Activated CD8-positive, alpha-beta T cell treated with anti-CD3 and anti-CD28 coated beads, Interleukin-2, amount 10 ng/mL, durations not matched to agents 7 days and 5 days (primary cell): ENCODE measurements at places on chromosomes 16 and 17. TPM values are rescaled to one million over a fixed set of nuclear protein-coding genes. Genes with fewer than 3 reads are reported as not detected.

CMTM2 gene
- 0.82 TPM for total RNA-seq

JPT2 gene
- total RNA-seq = 61.7 TPM

GRCh38 chr17:52823155-52823554, 664.6 kb upstream of the CA10 start:
- no peaks in the 10 kb centered on the region for H3K27me3 ChIP-seq
- no peaks in the 10 kb centered on the region for H3K4me1 ChIP-seq
- H3K27ac ChIP-seq = no peak overlapping the region
- no peaks in the 10 kb centered on the region for H3K36me3 ChIP-seq

DNA sequence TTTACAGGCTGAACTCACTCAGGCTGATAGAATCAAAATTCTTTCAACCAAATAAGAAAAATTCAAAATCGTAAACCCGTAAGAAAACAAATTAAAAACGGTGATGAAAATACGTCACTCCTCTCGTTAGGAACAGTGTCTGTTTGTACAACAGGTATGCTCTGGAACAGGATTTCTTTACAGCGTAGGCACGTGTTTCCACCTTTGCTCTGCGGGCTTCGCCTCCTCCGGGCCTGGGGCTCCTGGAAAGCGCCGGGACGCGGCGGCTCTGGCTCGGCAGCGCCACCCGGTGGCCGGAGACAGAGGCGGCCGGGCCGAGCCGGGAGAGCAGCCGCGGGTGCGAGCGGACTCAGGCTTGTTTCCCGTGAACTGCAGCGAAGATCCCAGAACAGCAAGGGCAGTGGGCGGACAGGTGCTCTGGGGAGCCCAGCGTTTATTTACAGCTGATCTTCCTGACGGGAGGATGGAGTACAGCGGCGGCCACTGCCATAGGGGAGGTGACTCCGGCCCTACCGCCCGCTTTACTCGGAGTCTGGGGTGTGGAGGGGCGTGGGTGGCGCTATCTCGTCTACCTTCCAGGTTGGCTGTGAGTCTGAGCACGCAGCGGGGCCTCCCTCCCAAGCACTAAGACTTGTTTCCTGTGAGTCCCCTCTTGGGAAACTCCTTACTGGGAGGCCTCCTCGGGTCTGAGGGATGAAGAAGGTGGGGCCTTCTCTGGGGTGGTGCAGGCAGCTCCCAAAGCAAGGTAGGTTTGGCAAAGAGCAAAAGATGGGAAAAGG, 40.5 kb upstream of the ATP2A3 start:
- H3K27me3 ChIP-seq = peaks cover 2% of the 10 kb centered on the region
- no peak overlapping the region for H3K4me3 ChIP-seq
- H3K4me1 ChIP-seq = peaks cover 3% of the 10 kb centered on the region
- H3K36me3 ChIP-seq = peaks cover 27% of the 10 kb centered on the region

ATP6V0A1 gene
- total RNA-seq = 2.1 TPM

GRCh38 chr17:44782326-44782850, 23.6 kb downstream of the ADAM11 start:
- H3K27me3 ChIP-seq = peaks cover 2% of the 10 kb centered on the region
- no peak overlapping the region for H3K4me3 ChIP-seq
- no peak overlapping the region for H3K27ac ChIP-seq
- peaks cover 6% of the 10 kb centered on the region for H3K4me1 ChIP-seq

GRCh38 chr17:48002266-48002915, 31.5 kb downstream of the CDK5RAP3 start:
- peaks cover 15% of the 10 kb centered on the region for H3K4me1 ChIP-seq
- H3K27me3 ChIP-seq = peaks cover 35% of the 10 kb centered on the region
- H3K4me3 ChIP-seq = no peak overlapping the region
- no peaks in the 10 kb centered on the region for H3K36me3 ChIP-seq
- H3K27ac ChIP-seq = no peak overlapping the region

TXNDC17 gene
- total RNA-seq = 94.7 TPM

DNA sequence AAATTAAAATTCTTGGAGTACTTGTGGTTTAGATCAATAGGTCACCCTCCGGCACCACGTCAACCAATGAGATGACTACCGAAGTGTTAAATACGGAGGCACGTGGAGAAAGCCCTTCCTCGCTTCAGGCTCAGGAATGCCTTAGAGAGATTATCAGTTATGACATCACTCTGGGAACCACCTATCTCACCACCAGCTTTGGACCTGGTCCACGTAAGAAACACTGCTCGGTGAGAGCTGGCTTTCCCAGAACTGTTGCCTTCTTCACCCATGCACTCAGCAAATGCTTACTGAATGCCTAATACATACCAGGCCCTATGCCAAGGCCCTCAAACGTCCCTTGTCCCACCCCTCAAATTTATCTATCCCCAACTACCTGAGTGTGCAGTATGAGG, 71.3 kb downstream of the SMG6 start:
- DNase-seq = no peak
- H3K27me3 ChIP-seq = no peaks in the 10 kb centered on the region
- no peak overlapping the region for H3K27ac ChIP-seq
- H3K4me3 ChIP-seq = no peak overlapping the region
- peaks cover 66% of the 10 kb centered on the region for H3K4me1 ChIP-seq
- H3K36me3 ChIP-seq = peaks cover 58% of the 10 kb centered on the region

GRCh38 chr16:69747115-69747514, 7.6 kb downstream of the NOB1 start:
- H3K27ac ChIP-seq = peak overlapping the region; percentile 0
- DNase-seq = no peak
- peaks cover 77% of the 10 kb centered on the region for H3K36me3 ChIP-seq

- no peak overlapping the region for H3K4me3 ChIP-seq
- DNase-seq = no peak
- peaks cover 10% of the 10 kb centered on the region for H3K36me3 ChIP-seq
- peaks cover 63% of the 10 kb centered on the region for H3K4me1 ChIP-seq
Observed at GRCh38 chr17:76137351-76138233, 3.5 kb downstream of the FOXJ1 start.

HP gene
- total RNA-seq = not detected

DNA sequence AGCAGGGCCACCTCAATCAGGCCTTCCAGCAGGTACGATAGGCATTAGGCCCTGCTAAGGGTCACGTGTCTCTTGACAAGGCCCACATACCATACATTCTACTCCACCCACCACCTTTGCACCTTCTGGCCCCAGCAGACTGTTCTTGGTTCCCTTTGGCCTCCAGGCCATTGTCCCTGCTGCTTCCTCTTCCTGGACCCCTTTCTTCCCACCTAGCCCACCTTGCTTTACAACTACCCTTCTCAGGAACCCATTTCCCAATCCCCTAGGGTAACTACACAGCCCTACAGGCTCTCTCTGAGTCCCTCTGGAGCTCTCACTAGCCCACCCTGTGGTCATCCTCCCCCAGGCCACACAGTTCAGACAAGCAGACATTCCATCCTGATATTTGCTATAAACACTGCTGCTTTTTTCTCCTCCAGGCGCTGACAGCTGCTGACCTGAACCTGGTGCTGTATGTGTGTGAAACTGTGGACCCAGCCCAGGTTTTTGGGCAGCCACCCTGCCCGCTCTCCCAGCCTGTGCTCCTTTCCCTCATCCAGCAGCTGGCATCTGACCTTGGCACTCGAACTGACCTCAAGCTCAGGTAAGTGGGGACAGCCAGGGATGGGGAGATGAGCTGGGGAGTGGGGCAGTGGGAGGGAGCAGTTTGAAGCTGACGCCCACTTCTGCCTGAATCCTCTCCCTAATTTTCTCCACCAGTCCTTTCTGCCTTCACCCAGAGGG, 1.4 kb upstream of the NRN1L start:
- H3K27me3 ChIP-seq = no peaks in the 10 kb centered on the region
- peak overlapping the region; percentile 34 for H3K27ac ChIP-seq
- H3K36me3 ChIP-seq = peaks cover 42% of the 10 kb centered on the region
- DNase-seq = no peak

- H3K4me1 ChIP-seq = peaks cover 17% of the 10 kb centered on the region
- no peak overlapping the region for H3K4me3 ChIP-seq
- H3K27ac ChIP-seq = no peak overlapping the region
- H3K36me3 ChIP-seq = peaks cover 2% of the 10 kb centered on the region
- peaks cover 10% of the 10 kb centered on the region for H3K27me3 ChIP-seq
Observed at GRCh38 chr17:8185582-8186445, 4.2 kb downstream of the BORCS6 start.

DNA sequence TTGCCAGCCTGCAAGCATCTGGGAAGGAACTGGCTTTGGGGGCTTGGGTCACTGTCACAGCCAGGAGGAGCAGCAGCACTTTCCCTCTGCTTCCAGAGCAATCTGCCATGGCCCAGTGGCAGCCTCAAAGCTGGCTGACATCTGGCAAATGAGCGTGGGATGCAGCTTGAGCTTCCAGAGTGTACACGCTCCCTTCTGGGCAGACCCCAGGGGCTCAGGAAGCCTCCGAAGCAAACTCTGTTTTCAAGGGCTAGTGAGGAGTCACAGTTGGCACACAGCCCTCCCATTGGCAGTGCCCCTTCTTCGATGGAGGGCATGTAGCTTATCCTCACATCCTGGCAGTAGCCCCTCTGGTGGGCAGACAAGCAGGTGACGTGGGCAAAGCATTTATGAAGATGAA, 249.6 kb downstream of the ENGASE start:
- no peaks in the 10 kb centered on the region for H3K36me3 ChIP-seq
- DNase-seq = no peak
- no peaks in the 10 kb centered on the region for H3K4me1 ChIP-seq
- no peak overlapping the region for H3K4me3 ChIP-seq
- H3K27me3 ChIP-seq = no peaks in the 10 kb centered on the region
- H3K27ac ChIP-seq = no peak overlapping the region

ALOX12B gene
- total RNA-seq = 0.47 TPM

NPIPA3 gene
- total RNA-seq = 2.6 TPM

CCNF gene
- total RNA-seq = 105 TPM

- H3K27me3 ChIP-seq = no peaks in the 10 kb centered on the region
- H3K36me3 ChIP-seq = peaks cover under 1% of the 10 kb centered on the region
- H3K4me3 ChIP-seq = no peak overlapping the region
- peak overlapping the region; percentile 55 for H3K27ac ChIP-seq
Observed at GRCh38 chr16:11190588-11191560, 65.1 kb downstream of the SOCS1 start.

- H3K4me3 ChIP-seq = no peak overlapping the region
- H3K27ac ChIP-seq = no peak overlapping the region
- peaks cover 27% of the 10 kb centered on the region for H3K4me1 ChIP-seq
- H3K36me3 ChIP-seq = peaks cover 65% of the 10 kb centered on the region
- no peaks in the 10 kb centered on the region for H3K27me3 ChIP-seq
Observed at GRCh38 chr17:68449021-68449739, 8.1 kb downstream of the WIPI1 start.

INCA1 gene
- total RNA-seq = 0.29 TPM

DNA sequence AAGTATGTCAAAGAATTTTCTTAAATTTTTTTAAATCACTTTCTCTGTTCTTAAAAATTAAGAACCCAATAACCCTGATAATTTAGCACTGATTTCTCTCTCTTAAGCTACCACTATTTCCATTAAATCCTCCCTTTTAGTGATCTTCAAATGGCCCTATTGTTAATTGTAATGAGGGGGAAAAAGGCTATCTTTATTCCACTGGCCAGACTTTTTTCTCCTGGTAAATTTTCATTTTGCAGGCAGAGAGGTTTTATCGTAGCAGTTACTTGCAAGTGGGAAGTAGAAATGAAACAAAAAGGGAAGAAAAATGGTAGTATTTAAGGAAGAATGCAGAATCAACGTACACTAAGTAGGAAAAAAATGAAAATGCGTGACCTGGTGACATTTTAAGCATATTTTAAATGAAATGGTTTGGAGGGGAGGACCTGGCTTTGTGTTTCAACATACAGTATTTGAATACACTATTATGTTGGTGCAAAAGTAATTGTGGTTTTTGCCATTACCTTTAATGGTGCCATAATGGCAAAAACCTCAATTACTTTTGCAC, 224.9 kb downstream of the TANC2 start:
- DNase-seq = no peak
- no peaks in the 10 kb centered on the region for H3K4me1 ChIP-seq

- no peak for DNase-seq
- H3K27ac ChIP-seq = no peak overlapping the region
- H3K27me3 ChIP-seq = no peaks in the 10 kb centered on the region
- peaks cover 63% of the 10 kb centered on the region for H3K36me3 ChIP-seq
- H3K4me1 ChIP-seq = peaks cover 51% of the 10 kb centered on the region
Observed at GRCh38 chr16:3787924-3788661, 70.8 kb upstream of the TRAP1 start.

ABCC3 gene
- not detected for total RNA-seq

- H3K27ac ChIP-seq = no peak overlapping the region
- no peak for DNase-seq
- H3K4me3 ChIP-seq = no peak overlapping the region
- H3K27me3 ChIP-seq = no peaks in the 10 kb centered on the region
- H3K36me3 ChIP-seq = no peaks in the 10 kb centered on the region
Observed at GRCh38 chr16:59113004-59113670, 379.0 kb upstream of the GOT2 start.

DNA sequence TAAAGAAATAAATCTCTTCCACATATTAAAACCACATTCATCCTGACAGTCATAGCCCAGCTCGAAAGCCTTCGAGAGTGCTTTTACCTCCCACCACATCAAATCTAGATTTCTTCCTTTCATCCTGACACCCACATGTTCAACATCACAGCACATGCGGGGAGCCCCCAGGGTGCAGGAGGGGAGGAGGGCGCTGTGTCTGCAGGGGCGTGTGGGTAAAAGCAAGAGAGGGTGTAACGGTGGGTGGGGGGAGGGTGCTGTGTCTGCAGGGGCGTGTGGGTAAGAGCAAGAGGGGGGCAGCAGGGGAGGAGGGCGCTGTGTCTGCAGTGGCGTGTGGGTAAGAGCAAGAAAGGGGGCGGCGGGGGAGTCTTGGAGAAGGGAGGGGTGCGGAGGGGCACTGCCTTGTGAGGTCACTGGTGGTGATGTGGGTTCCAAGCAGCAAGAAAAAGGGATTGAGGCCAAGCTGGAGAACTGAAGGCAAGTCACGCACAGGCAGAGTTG, 34.7 kb downstream of the ADCY9 start:
- DNase-seq = peak; percentile 41
- peak overlapping the region; percentile 50 for H3K27ac ChIP-seq
- no peaks in the 10 kb centered on the region for H3K27me3 ChIP-seq

DNA sequence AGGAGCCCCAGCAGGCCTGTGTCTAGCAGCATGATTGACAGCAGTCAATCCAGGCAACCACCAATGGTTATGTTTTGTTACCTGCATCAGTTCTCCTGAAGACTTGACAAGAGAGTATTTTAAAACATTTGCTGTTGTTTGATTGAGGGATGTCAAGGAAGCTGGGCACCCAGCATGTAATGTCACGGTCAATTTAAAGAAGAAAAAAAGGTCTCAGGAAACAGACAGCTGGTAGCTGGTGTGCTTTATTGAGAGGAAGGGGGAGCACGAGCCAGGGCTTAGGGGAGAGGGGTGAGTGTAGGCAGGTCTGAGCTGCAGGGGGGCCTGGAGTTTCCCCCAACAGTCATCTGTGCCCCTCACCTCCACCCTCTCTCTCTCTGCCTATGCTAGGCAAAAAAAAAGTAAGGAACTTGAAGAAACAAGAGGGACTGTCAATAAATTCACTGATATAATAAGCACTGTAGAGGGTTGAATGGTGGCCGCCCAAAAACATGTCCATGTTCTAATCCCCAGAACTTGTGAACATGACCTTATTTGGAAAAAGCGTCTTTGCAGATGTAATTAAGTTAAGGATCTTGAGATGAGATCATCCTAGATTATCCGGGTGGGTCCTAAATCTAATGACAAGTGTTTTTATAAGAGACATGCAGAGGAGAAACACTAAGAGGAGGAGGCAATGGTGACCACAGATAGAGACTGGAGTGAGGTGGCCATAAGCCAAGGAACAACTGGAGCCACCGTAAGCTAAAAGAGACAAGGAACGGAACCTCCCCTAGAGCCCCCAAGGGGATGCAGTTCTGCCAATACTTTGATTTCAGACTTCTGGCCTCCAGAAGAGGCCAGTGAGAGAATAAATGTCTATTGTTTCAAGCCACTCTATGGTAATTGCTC, 14.5 kb downstream of the TSPOAP1 start:
- H3K36me3 ChIP-seq = peaks cover 13% of the 10 kb centered on the region
- H3K4me1 ChIP-seq = peaks cover 19% of the 10 kb centered on the region
- H3K27me3 ChIP-seq = no peaks in the 10 kb centered on the region
- DNase-seq = peak; percentile 16
- H3K27ac ChIP-seq = no peak overlapping the region
- no peak overlapping the region for H3K4me3 ChIP-seq
